Epithelial cell of umbilical artery (primary cell): ENCODE measurements at places on chromosomes 1 and 21. TPM values are rescaled to one million over a fixed set of nuclear protein-coding genes. Genes with fewer than 3 reads are reported as not detected.

RPF1 gene
- total RNA-seq: 39.0 and 48.3 TPM in 2 replicates

TNNT2 gene
- not detected in 2 replicates for total RNA-seq

FAM76A gene
- 7.5 and 15.2 TPM in 2 replicates for total RNA-seq

CLK2 gene
- 14.3 and 21.7 TPM in 2 replicates for total RNA-seq

RGS4 gene
- total RNA-seq: 230 and 235 TPM in 2 replicates
